ENCODE measurements at places on chromosomes 13 and 19. TPM values are rescaled to one million over a fixed set of nuclear protein-coding genes. Genes with fewer than 3 reads are reported as not detected.

Gene ERICH6B
- not detected for total RNA-seq

Gene SYNGR4
- not detected for total RNA-seq

Gene STK24
- 74.5 TPM for total RNA-seq

Gene SH3GL1
- total RNA-seq: 42.4 TPM

Gene SCGB2B2
- total RNA-seq: 1.0 TPM

Gene SBSN
- total RNA-seq: not detected

Gene MYO1F
- total RNA-seq: 21.5 TPM

Gene SIGLEC11
- 0.67 TPM for total RNA-seq

DNA sequence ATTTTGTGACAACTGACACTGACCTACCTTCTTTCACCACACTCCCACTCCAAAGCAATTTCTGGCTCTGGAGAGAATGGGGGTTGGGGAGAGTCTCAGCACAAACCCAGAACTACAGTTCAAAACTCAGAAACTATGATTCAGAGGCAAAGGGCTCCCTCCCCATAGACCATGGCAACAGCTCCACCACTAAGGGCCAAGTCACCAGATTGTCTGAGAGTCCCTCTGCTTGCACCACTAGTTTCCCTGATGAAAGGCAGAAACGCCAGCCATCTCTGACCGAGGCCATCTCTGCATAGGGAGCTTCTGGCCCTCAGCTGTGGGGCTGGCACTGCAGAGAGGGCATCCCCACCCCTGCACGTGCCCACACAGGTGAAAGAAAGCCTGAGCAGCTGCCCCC, 112.4 kb upstream of the VSTM2B start:
- DNase-seq: no peak

DNA sequence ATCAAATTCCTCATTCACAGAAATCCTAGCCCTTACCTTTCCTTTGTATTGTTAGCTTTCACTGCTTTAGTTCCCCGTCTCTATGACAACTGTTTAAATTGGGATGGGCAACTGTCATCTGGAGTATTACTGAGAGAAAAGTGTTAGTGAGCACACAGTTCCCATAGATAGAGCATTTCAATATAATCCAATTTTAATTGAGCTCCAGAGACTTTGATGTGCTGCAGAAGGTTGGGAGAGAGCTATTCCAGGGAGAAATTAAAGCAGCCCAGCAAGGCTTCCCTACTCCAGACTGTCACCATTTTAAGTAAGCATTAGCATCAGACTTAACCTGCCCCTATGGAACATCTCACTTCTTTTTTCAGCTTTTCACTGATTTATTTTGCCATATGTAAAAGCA, 55.0 kb upstream of the MAB21L1 start:
- no peak for DNase-seq

GRCh38 chr13:80204642-80205041, 136.3 kb downstream of the SPRY2 start:
- DNase-seq: no peak

GRCh38 chr19:56966225-56966696, 125.7 kb upstream of the PEG3 start:
- DNase-seq: no peak

DNA sequence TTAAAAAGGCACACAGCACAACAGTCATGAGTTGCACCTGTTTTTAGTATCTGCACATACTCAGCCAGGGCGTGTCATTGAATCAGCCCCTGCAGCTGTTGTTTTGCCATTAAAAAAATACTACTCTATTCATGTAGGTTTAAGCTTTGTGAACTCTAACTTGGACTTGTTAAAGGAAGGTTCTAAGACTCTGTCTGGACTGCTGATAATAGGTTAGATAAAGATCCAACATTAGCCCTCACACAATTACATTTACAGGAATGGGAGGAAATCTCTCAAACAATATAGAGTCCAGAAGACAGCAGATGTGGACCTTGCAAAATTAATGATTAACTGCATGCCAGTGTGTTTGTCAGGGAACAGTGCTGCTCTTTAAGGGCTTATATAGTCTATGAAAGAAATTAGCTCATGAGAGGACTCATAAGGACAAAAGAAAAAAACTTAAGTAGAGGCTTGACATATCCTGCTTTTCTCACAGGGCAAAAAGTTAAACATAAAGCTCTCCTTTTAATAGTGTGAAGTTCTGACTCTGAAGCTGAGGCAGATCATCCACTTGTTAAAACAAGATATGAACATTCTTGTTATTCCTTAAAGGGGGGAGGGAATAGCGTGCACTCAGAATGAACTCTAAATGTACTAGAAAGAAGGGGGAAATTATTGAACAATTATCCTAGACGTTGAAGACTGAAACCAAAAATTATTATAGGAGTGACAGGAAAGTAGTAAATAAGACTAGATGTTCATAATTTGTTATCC, 243.6 kb downstream of the NDFIP2 start:
- no peak for DNase-seq

GRCh38 chr19:13172346-13173138, 22.3 kb downstream of the IER2 start:
- DNase-seq: peak; percentile 96

GRCh38 chr13:42660333-42660965, 86.5 kb downstream of the TNFSF11 start:
- no peak for DNase-seq

DNA sequence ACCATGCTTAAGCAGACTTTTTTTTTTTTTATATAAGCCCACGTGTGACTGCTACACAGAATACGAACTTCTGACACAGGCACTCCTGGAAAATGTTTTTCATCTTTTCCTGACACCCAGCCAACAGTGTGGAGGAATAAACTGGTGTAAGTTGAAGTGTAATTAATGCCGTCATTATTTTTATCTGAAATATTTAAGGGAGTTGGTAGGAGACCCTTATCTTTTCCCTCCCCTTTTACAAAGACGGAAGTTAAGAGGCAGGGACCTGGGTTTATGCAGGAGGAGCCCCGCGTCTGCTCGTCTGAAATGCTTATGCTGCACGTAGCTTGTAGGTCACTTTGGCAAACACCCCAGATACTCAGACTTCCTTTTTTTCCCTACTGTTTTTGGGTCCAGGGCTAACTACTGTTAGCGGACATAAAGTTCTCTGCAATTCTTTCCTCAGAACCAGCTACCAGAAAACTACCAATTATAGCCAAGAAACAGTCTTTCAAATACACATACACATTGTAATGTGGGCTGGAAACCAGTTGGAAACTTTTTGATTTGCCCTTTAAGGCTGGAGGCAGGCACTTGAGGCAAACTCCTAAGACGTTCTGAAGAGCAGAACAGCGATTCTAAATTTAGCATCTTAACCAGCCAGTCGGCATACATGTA, 50.8 kb downstream of the EFNB2 start:
- DNase-seq: no peak

DNA sequence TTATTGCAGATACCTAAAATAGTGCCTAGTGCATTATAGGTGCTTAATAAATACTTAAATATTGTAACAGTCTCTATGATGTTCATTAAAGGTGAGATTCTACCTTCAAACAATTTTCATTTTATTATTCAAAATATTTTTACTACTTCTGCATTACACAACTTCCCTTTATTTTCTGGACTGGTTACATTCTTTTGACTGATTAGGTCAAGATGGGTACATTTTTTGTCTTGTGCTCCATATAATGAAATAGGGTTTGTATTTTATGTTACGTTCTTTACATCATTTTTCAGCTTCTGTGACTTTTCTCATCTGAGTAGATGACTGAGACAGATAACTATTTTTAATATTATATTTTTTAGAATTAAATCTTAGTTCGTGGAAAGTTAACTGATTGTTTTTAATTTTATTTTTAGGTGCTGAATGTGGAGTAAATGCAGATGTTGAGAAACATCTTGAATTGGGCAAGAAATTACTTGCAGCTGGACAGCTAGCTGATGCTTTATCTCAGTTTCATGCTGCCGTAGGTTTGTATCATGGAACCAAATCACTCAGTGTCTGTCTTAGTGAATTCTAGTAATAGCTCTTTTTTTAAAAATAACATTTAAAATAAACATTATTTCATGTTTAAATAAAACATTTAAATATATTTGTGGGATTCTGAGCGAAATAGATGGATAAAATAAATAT, 32.0 kb downstream of the DNAJC3 start:
- no peak for DNase-seq

DNA sequence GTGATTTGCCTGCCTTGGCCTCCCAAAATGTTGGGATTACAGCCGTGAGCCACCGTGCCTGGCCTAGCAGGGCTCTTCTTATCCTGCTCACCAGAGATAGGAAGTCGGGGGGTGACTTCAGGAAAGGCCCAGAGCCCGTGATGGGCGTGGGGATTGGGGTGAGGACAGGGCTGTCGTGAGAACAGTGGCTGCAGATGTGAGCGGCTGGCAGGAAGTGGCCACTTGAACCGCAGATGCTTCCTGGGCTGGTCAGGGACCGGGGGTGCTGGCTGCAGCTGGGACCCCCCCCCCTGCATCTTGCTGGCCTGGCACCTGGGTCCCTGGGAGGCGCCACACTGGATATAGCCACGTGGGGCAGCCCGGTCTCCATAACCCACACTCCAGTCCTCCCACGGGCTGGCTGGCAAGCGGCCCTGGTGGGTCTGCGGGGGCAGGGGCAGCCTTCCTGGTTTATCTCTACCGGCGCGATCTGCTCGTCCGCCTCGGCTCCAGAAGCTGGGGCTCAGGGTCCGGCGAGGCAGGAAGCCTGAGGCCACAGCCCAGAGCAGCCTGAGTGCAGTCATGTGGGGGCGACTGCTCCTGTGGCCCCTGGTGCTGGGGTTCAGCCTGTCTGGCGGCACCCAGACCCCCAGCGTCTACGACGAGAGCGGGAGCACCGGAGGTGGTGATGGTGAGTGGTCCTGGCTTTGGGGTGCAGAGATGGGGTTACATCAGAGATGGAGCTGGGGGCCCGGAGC, at the start of gene F2RL3:
TSS of gene F2RL3 (plus strand) at position 371 of the 737 bp plus-strand sequence. CDS start at position 562, 191 bp downstream.
- DNase-seq: peak; percentile 43

DNA sequence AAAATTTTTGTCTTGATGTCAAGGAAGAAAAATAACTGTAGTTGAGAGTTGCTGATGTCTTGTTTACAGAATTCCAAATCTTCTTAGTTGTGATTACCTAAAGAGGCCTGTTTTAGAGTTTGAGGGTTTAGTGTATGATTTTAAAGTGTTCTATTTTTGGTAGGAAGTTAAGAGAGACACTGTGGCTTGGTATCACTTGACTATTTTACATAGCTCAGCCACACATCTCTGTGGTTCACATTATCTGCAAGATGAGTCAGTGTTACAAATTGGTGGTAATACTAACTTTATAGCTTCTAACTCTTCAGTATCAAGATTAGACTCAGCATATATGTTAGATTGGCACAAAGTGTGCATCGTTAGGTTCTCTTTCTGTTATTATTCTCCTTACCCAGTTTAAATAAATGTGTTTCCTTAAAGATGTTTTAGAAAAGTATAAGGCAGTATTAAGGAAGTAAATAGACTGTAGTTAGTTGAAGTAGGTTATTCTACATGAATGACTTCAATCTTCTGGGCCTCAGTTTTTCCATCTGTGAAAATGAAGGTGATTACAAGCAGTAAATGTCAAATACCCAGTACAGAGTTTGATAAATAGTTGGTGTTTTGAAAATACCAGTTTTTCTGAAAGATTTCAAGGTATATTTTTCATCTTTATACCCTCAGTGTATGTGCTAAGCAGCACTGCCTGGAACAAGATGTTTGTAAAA, 33.4 kb downstream of the COG6 start:
- no peak for DNase-seq

GRCh38 chr19:18385359-18385674, 641 bp upstream of the GDF15 start:
- DNase-seq: no peak

- DNase-seq: no peak
These were observed 33.0 kb downstream of the COL4A2 start for GRCh38 chr13:110339975-110340550.

- DNase-seq: peak; percentile 42
These were observed 25.0 kb downstream of the ERCC5 start for GRCh38 chr13:102870677-102871415.

GRCh38 chr19:54449701-54450069, 686 bp downstream of the LENG8 start:
- no peak for DNase-seq

DNA sequence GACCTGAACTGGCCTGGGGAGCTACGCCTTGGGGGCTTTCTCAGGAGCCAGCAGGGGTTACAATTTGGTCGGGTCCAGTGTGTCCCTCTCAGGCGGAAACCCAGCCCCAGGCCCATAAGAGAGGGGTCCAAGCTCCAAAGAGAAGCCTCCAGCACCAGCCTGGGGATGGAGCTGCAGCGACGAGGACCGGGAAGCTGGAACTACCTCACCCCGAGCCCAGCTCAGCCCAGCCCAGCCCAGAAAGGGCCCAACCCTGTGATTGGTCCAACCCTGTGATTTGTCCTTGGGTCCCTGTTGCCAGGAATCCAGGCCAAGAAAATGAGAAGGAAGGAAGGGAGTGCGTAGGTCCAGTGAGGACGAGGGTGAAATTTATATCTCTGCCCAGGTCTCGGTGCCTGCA, 24.1 kb downstream of the CLEC4M start:
- DNase-seq: no peak

- peak; percentile 86 for DNase-seq
These were observed 3.6 kb downstream of the CD37 start for GRCh38 chr19:49338691-49339300.

- no peak for DNase-seq
These were observed 167.0 kb upstream of the EDNRB start for GRCh38 chr13:78085434-78086225.

DNA sequence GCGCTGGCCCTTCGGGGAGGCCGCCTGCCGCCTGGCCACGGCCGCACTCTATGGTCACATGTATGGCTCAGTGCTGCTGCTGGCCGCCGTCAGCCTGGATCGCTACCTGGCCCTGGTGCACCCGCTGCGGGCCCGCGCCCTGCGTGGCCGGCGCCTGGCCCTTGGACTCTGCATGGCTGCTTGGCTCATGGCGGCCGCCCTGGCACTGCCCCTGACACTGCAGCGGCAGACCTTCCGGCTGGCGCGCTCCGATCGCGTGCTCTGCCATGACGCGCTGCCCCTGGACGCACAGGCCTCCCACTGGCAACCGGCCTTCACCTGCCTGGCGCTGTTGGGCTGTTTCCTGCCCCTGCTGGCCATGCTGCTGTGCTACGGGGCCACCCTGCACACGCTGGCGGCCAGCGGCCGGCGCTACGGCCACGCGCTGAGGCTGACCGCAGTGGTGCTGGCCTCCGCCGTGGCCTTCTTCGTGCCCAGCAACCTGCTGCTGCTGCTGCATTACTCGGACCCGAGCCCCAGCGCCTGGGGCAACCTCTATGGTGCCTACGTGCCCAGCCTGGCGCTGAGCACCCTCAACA, 1.2 kb downstream of the F2RL3 start:
- DNase-seq: peak; percentile 10

GRCh38 chr13:98098516-98098915, 44.4 kb upstream of the FARP1 start:
- no peak for DNase-seq

DNA sequence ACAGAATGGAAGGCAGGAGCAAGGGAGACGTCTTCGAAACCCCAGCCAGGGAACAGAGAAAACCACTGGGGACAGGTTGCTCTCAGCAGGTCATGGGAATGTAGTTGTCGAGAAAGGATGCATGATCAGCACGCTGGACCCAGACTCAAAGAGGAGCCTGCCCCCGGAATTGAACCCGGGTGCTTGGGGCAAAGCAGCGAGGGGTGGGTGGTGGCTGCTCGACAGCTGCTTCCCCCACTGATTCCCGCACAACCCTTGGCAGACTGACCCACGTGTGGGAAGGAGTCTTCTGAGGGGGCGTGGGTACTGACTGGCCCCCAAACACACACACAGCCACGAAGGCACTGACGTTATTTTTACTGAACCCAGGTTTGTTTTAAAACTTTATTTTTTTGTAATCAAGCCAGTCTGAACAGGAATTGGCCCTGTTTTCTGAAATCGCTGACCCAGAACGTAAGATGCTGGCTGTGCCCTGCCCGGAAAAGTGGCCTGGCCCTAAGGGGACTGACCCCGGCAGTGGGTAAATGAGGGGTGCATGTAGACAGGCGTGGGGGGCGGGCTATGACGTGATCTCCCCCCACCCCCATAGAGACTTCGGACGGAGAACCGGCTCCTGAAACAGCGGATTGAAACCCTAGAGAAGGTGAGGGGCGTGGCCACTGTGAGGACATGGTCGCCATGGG, 18.6 kb downstream of the PRR36 start:
- no peak for DNase-seq
